ENCODE measurements at places on chromosomes 11 and 22.

DNA sequence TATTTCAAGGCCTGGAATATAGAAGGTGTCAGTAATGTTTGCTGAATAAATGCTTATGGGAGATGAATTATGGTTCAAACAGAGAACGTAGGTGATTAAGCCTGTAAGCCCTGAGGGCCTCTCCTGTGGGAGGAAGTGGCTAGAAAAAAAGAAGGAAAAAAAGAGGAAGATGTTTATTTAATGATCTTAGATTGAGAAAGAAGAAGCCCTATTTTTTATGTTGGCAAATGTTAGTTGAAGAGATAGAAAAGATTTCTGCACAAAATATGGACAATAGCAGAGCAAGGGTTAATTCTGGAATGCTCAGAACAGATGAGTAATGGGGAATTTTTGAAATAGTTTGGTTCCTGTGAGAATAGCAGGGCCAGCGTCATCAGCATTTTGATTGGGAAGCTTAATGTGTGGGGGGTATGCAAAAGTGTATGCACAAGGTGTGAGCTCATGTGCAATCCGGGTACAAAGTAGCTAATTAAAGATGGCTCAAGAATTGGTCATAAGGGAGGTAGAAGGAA is 95.7 kb downstream of the TEAD1 start:
- no peak for DNase-seq

- DNase-seq: no peak
Observed at GRCh38 chr22:46453006-46453828, 84.2 kb downstream of the CELSR1 start.

- no peak for DNase-seq
Observed at GRCh38 chr11:6405846-6406245, 13.0 kb downstream of the APBB1 start.

DNA sequence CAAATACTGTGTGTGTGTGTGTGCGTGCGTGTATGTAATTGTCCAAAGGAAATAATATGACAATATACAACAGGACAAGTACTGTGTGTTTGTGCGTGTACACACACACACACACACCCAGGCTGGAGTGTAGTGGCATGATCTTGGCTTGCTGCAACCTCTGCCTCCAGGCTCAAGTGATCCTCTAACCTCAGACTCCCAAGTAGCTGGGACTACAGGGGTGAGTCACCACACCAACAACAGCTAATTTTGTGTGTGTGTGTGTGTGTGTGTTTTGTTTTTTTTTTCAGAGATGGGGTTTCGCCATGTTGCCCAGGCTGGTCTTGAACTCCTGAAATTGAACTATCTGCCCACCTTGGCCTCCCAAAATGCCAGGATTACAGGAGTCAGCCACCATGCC is 61.5 kb downstream of the NUP98 start:
- no peak for DNase-seq

GRCh38 chr11:101478587-101479369 is 105.0 kb downstream of the TRPC6 start:
- DNase-seq: no peak

GRCh38 chr22:26804911-26805539 is 147.6 kb downstream of the MIAT start:
- no peak for DNase-seq

DNA sequence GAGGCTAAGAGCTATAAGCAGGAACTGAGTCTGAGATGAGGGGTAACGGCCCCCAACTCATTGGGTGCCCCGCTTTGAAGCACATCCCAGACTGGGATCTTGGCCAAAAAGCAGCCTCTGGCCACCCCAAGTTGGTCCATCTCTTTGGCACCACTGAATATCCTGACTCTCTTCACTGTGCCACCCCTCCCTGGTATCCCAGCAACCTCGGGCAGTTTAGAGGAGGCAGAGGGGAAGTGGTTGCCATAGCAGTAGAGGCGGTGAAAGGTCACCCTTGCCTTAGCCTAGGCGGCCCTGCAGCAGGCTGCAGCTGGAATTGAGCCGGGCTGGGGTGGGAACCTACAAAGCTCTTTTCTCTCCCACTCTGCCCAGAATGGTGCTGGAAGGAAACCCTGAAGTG is 1.1 kb downstream of the PELI3 start:
- no peak for DNase-seq

GRCh38 chr22:42357634-42358296 is 74.4 kb downstream of the NFAM1 start:
- DNase-seq: no peak

DNA sequence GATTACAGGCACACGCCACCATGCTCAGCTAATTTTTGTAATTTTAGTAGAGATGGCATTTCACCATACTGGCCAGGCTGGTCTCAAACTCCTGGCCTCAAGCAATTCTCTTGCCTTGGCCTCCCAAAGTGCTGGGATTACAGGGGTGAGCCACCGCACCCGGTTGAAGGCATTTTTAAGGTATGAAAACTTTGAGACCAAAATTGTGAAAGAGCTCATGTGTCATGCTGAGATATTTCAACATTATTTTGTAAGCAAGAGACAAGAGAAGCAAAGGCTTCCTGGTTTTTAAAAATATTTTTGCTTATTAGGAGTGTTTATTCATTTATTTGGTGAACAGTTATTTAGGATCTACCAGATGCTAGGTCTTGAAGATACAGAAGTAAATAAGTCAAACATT is 6.8 kb downstream of the NHERF4 start:
- DNase-seq: no peak

- DNase-seq: peak; percentile 77
Observed at GRCh38 chr11:132718711-132719671, 813.3 kb downstream of the OPCML start.

DNA sequence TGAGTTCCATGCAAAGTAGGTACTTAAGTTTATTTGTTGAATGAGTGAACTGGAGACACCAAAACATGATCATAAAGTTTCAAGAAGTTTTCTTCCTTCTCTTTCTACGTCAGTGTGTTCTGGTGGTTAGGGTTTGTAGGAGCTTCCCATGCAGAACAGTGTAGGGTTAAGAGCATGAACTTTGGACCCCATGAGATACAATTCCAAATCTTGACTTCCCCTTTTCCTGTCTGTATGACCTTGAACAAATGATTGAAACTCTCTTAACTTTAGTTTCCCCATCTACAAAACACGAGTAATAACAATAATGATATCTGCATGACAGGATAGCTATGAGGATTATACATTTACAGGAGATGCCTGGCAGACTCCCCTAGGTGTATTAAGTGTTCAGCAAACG is 41.0 kb upstream of the TENM4 start:
- DNase-seq: no peak

- no peak for DNase-seq
Observed at GRCh38 chr11:33633251-33634003, 67.2 kb downstream of the C11orf91 start.

DNA sequence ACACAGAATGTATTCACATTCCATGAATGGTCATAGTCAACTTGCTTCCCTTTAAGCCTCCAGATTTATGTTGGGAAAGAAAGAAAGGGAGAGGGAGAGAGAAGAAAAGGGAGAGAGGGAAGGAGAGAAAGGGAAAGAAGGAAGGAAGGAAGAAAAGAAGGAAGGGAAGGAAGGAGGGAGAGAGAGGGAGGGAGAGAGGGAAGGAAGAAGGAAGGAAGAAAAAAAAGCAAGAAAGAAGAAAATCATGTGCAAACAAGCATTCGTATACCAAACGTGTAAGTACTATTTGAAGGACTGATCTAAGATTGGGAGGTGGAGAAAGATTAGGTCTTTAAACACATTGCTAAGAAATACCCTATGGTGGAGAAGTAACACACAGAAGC is 23.9 kb upstream of the ARHGAP20 start:
- DNase-seq: no peak

DNA sequence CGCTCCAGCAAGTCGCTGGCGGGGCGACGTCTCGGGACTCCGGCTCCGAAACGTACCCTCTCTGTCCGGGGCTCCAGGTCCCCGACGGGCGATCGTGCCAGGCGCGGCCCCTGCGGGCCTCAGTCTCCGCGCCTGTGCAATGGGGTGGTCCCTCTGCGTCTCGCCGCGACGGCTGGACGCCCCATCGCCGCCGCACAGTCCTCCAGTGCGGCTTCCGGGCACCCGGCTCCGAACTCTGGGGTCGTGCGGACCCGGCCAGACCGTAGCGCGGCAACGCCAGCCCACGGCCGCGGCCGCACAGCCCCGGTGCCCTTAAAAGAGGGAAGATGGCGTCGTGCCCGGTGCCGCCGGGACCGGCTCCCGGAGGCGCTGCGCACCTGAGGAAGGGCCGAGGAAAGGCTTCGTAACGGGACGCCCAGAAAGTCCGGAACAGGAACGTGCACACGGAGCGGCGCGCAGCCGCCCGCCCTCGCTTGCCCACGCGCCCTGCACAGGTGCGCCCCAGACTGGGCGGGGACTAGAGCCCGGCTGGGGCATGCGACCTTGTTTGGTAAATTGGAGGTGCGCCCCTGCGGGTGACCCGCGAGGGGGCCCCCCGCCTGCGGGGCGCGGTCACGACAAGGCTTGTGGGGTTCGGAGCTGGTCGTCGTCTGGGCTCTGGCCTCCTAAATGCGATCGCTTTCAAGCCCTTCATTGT is 525 bp downstream of the BIK start:
- no peak for DNase-seq

GRCh38 chr11:39120890-39121289 is 2338.6 kb downstream of the LRRC4C start:
- no peak for DNase-seq

GRCh38 chr22:44532552-44532951 is 34.5 kb upstream of the RTL6 start:
- DNase-seq: no peak

- no peak for DNase-seq
Observed at GRCh38 chr11:126039485-126040271, 23.0 kb downstream of the CDON start.

DNA sequence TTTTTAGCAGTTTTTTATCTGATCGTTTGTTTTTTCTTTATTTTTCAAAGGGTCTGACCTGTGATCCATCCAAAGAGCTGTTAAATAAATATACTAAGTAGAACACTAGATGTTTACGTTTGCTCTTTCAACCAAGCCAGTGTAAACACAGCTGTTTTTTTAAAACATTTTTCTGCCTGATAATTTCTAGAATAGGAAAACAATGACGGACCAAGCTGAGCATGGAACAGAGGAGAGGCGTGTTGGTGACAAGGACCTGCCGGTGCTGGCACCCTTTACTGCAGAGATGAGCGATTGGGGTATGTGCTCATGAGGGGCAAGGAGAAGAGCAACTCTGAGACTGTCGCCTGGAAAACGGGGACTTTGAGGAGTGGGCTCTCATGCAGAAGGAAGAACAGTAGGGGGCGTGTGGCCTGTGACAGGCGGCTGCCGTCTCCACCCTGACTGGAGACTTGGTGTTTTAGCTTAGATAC is 28.6 kb upstream of the PANX2 start:
- DNase-seq: no peak

DNA sequence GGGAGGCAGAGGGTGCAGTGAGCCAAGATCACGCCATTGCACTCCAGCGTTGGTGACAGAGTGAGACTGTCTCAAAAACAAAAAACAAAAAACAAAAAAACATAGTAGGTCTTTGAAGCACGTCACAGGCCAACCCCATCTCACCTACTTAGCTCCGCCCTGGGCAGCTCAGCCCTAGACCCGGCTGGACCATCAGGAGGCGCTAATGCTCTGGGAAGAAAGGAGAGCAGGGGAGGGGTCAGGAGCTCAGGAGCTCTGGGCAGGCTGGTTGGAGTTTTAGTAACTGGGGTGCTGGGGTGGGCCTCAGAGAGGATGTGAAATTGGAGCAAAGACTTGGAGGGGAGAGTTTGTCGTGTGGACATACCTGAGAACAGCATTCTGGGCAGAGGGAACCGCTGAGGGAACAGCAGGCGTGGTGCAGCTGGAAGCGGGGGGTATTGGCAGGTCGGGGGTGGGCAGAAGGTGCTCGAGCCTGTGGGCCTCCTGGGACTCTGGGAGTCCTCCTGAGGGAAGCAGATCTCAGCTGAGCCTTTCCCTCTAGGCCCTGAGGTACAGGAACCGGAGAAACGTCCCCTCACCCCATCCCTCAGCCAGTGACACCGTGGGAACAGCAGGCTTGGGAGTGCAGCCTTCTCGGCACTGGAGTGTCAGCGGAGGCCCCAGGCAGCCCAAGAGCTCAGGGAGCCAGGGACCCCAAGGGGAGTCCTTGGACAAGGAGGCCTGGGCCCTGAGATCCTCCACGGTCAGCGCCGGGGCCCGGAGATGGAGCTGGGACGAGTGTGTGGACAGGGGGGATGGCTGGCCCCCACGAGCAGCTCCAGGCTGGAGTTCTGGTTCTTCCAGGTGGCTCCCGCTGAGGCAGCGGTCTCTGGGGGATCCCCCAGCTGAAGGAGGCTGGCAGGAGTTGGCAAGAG is 2.2 kb upstream of the RPS6KA4 start:
- peak; percentile 23 for DNase-seq

- no peak for DNase-seq
Observed at GRCh38 chr11:66417000-66417399, 3.8 kb upstream of the NPAS4 start.

- no peak for DNase-seq
Observed at GRCh38 chr22:45271667-45272201, 13.0 kb upstream of the UPK3A start.

GRCh38 chr11:119493712-119494111 is 70.7 kb upstream of the THY1 start:
- no peak for DNase-seq

DNA sequence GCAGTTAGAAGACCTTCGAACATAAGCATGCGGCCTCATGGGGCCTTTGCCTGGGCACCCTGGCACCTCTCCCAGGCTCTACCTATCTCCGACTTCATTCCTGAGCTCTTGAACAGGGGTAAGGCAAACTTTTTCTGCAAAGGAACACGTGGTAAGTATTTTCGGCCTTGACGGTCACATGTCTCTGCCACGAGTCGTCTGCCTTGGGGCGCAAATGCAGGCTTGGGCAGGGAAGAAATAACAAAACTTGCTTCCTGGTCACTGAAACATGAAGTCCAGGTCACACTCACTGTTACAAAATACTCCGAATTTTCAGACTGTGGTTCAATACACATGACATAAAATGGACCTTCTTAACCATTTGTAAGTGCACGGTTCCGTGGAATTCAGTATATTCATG is 3.4 kb upstream of the ASCL2 start:
- no peak for DNase-seq

- DNase-seq: no peak
Observed at GRCh38 chr22:23549198-23549595, 30.9 kb downstream of the IGLL1 start.

DNA sequence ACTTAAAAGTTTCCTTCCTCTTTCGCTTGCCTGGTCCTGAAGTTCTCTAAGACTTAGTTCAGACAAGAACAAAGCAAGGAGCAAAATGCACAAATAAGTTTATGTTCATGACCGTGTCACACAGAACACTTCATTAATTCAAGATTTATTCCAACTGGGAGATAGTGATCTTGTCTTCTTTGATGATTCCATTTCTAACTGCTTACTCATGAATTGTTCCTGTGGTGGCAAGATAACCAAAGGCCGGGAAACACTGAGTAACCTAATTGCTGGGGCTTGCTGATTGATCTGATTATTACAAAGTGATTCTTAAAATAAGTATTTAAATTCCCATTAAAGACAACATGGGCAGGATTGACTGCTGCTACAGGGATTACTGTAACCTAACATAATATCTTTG is 1462.9 kb upstream of the RAG2 start:
- no peak for DNase-seq

- DNase-seq: peak; percentile 40
Observed at GRCh38 chr11:65355013-65355775, 643 bp downstream of the TIGD3 start.
